ENCODE measurements at places on chromosomes 3 and 15.

GRCh38 chr15:29736012-29736743 is 86.1 kb downstream of the TJP1 start:
- no peak for DNase-seq

DNA sequence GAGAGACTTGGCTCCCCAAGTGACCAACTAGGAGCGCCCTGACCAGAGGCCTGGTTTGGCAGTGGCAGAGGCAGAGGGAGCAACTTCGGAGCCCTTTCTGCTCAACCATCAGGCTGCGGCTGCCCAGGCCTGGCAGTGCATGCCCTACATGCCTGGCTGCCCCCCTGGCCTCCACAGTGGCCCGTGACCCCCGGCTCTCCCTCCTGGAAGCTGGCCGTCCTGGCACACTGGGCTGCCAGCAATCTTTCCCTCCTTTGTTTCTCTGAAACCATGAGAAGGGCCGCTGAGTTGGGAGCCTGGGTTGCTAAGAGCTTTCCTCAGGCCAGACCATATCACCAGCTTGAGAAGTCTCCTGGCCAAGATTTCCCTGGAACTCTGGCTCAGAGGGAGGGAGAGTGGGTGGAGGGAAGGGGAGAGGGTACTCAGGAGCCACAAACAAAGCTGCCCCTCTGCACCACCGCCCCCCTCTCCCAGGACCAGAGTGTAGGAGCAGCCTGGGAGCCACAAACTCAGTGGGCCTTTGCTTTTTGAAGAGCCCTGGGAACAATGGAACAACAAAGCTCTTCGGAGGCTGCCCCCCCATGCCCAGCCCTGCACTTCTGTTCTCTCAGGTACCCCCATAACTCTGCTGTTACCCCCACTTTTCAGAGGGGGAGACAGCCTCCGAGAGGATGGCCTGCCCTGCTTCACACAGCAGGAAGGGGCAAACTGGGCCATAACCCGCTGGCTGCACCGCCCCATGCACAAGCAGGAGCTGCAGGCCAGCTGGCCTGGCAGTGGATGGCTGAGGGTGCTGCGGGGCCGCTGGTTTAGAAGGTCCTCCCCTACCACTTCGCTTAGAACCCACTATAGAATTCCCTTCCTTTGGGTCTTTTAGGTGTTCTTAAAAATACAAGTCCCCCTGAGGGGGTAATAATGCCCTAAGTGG is 11.3 kb downstream of the CORO2B start:
- no peak for DNase-seq

- DNase-seq: no peak
These were observed 59.9 kb upstream of the RNU6-1 start for GRCh38 chr15:67899596-67900283.

DNA sequence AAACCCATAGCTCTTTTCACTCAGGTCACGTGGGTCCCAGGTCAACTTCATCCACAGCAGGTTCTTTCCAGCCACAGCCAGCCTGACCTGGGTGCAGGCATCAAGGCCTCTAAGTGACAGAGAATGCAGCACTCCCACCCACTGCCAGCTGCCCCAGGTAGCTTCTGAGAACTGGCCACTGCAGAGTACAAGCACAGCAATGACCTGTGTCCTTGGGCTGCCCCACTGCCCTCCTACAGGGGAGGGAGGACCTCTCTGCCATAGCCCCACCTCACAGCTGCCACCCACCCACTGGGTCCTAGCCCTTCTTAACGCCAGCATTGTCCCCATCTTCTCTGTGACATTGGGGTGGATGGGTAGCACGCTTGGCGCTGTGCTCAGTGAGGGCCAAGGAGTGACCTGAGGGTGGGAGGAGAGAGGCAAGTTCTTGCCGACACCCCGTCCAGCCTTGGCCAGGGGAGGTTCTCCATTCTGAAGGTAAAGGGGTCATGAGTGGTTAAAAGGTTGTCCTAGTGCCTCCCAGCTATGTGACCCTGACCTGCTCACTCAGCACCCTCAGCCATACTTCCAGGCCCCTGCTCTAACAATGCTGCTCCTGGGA is 12.4 kb downstream of the CISH start:
- DNase-seq: no peak

DNA sequence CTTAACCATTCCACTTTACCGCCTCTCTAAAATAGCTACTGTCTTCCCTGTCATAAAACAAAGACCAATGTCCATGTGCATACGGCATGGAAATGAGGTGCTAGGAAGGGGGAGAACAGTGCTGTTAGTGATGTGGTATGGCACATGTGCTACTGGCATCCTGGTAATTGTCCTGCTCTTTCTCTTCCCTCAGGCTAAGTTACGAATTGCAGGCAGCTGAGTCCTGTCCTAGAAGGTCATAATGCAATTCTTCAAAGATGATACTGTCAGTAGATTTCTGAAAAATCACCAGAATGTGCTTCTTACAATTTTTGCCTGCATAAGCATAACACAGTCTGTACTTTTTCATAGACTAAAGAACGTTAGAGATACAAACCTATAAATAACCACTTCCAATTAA is 216.8 kb downstream of the RSL24D1 start:
- no peak for DNase-seq

GRCh38 chr15:25852661-25853524 is 10.2 kb downstream of the ATP10A start:
- no peak for DNase-seq

- no peak for DNase-seq
These were observed 31.0 kb downstream of the P3H2 start for GRCh38 chr3:190089711-190090110.

DNA sequence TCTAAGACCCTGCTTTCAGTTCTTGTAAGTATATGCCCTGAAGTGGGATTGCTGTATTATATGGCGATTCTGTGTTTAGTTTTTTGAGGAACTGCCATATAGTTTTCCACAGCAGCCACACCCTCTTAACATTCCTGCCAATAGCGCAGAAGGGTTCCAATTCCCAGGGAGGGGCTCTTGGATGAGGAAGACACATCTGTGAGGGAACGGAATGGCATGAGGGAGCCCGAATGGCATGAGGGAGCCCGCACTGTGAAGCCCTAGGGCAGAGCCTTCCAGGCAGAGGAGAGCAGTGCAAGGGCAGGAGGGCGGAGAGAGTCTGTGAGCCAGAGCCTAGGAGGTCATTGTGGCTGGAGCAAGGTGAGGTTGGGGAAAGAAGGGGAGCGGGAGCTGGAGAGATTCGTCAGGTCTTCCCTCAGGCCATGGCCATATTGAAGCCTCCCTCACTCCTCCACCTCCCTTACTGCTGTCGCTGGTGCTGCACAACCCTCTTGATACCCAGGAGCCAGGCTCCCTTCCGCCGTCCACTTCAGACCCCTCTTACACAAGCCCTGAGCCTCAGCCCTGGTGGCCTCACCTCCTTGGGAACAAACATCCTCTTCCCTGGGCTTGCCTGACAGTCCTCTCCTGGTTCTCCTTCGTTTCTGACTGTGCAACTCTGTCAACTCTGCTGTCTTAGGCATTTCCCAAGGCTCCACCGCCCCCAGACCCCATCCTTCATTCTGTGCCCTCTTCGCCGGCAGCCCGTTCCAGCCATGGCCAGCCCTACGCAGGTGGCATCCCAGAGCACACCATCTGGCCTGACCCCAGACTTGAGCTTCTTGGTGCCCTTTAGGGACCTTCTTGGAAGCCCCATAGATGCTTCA is 51.4 kb downstream of the FGD5 start:
- DNase-seq: no peak

All from retinal pigment epithelial cell (primary cell).